Naive B cell (primary cell): ENCODE measurements at places on chromosomes 7 and 10.

DNA sequence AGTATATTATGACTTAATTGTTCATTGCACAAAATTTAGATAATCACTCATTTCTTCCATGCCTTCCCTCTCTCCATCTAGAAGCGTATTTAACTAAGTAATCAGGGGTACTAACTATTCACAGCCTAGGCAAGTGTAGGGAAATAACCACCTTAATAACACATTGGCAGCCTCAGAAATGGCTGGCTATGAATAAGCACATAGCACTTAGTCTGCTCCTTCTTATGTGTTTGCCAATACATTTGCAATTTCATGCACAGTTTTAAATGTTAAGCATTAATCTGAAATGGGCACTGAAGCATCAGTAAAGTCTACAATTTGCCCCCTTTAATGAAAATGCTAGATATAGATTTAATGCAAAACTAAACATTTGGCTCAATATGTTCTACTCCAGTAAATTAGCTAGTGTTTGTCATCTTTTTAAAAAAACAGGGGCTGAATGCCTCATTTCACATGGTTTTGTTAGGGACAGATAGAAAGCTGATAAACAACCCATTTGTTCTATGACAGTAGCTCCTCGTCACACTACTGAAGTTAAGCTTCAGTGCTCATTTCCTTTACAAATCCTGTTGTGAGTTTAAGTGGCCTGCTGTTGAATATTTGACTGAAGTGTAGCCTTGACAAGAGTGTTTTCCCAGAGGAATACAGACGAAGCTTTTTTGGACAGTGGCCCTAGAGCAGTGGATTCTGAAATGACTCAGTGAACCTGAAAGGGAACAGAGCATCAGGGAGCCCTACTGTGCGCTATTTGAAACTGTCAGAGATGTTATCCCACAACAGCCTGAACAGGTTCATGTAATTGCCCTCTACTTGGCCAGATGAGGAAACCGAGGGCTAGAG lies 30.5 kb downstream of the HHEX start:
- peak; percentile 36 for DNase-seq

- DNase-seq = no peak
Observed at GRCh38 chr10:43057231-43057711, 19.6 kb upstream of the RET start.

DNA sequence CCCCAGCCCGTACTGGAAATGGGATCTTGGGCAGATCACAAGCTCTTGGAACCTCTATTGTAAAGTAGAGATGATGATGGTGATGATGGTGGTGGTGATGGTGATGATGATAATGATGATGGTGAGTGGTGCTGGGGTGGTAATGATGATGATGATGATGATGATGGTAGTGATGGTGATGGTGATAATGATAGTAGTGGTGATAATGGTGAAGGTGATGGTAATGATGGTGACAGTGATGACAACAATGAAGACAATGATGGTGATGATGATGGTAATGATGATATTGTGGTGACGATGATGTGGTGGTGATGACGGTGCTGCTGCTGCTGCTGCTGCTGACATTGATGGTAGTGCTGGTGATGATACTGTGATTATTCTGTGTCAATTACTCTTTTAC lies 91.0 kb upstream of the AFAP1L2 start:
- no peak for DNase-seq

DNA sequence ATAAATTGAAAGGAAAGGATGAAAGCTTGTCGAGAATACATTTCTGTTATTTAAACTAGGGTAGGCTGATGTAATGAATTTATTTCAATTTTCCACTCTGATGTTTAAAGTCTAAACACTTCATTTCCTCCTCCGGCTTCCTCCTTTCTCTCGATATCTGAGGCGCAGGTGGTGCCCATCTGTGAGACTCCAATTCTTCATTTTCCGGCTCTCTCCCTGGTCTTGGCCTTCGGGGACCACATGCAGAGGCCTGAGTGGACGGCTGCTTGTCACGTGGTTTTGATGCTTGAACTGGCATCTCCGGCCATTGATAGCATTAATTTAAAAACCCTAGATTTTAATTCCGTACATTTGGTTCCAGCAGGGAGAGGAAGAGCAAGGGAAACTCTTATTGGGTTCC lies 5.8 kb upstream of the ADARB2 start:
- no peak for DNase-seq

- DNase-seq = no peak
Observed at GRCh38 chr10:1467334-1468076, 269.8 kb downstream of the ADARB2 start.

GRCh38 chr7:77894574-77895091 lies 96.1 kb downstream of the PHTF2 start:
- DNase-seq = no peak

- peak; percentile 57 for DNase-seq
Observed at GRCh38 chr10:110355922-110356627, 51.4 kb upstream of the SMNDC1 start.

DNA sequence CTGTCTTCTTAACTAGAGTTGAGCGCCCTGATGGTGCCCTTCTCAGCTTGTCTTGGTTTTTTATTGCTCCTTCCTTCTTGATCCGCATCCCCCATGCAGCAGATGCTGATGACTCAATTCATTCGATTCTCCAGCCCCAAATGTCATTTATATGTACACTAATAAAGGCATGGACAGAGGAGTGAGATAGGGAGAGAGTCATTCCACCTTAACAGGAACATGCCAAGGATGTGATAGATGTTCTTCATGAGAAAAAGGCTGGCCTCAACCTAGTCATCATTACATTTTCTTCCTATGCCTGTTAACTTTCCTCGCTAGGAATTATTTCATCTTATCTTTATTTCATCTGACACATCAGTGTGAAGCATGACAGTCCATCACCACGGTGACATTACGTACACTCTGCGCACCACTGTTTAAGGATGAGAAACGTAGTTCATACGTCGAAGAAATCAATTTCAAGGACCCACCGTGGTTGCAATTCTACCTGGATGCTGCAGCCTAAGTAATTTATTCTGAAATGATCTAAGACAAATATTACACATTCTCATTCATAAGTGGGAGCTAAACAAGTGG lies 150.3 kb upstream of the FAM171A1 start:
- no peak for DNase-seq

DNA sequence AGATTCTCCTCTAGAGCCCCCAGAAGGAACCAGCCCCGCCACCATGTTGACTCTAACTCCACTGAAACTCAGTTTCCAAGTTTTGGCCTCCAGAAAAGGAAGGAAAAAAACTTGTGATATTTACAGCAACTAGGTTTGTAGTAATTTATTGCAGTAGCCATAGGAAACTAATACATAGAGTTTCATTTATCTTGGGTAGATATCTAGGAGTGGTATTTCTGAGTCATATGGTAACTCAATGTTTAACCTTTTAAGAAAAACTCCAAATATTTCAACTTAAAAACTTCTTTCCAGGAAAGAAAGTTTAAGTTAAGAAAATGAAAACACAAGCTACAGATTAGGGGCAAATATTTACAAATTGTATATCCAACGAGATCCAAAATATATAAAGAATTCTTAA lies 576.7 kb downstream of the KCNMA1 start:
- no peak for DNase-seq

GRCh38 chr10:87578160-87578841 lies 73.6 kb downstream of the MINPP1 start:
- DNase-seq = no peak

GRCh38 chr7:100484673-100485045 lies 932 bp downstream of the NYAP1 start:
- DNase-seq = no peak

- DNase-seq = no peak
Observed at GRCh38 chr10:91347529-91347928, 62.6 kb upstream of the HECTD2 start.

DNA sequence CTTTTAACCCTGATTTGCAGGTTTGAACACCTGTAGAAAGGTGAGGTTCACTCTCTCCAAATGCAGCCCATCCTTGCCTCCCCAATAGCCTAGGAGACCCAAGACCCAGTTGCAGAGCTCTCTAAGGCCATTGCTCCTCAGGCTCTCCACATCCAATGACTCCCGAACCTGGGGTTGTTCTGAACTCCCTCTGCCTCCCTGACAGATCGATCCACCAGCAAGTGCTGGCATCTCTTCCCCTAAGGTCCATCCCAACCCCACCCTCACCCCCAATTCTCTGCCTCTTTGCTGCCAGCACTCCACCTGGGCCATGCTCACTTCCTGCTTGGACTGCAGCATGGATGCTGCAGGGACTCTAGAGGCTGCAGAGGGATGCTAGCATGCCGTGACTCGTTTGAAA lies 19.3 kb upstream of the FAM170B start:
- no peak for DNase-seq

DNA sequence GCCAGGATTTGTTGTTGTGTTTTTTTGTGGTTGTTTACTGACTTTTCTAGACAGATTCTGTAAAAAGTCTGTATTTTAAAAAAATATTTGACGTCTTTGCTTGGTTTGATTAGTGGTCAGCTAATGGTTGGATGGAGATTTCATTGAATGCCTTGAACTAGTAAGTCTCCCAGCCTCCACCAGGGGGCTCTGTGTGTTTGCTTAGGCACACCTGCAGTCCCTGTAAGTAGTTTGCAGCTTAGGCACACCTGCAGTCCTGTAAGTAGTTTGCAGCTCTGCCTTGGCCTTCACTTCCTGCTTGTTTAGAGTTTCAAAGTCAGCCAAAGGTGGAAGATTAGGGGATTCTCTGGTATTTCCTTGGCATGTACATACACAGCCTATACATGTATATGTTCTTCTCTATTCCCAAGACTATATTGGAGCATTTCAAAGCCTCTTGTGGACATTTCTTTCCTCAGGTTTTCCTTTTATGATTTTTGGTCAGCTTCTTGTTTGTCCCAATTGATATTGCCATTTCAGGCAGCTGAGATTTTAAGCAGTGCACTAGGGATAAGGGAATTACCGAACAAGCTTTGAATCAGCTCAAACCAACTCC lies 101.6 kb downstream of the CCSER2 start:
- peak; percentile 14 for DNase-seq

GRCh38 chr7:132450188-132450587 lies 126.1 kb downstream of the PLXNA4 start:
- no peak for DNase-seq

DNA sequence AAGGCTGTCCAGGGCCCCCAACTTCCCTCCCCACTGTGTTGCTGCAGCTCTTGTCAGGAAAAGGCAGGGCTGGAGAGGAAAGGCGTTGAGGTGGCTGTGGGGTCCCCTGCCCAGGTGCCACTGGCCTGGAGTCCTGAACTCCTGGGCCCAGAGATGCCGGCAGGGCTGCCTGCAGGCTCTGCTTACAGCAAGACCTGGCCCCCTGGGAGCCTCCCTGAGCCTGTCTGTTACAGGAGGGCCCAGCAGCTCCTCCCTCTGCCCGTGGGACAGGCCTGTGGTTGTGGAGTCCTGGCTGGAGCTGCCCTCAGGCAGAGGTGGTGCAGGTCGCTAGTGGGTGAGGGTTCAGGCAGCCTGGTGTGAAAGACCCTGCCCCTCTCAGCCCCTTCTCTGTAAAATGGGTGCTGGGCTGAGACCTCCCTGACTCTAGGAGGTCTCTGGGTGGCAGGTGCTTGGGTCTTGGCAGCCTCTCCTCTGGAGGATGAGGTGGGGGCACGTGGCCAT lies 9.9 kb downstream of the ANTXRL start:
- no peak for DNase-seq

DNA sequence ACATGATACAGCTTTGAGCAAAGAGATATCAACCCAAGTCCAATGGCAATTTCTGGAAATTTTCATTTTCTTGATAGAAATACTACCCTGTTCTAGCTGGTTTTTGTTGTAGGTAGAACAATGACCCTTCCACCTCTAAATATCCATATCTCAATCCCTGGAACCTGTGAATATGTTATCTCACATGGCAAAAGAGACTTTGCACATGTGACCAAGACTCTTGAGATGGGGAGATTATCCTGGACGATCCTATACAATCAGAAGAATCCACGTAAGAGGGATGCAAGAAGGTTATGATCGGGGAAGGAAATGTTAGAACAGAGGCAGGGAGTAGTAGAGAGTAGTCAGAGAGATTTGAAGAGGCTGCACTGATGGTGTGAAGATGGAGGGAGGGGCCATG lies 124.9 kb downstream of the CCDC71L start:
- DNase-seq = no peak

DNA sequence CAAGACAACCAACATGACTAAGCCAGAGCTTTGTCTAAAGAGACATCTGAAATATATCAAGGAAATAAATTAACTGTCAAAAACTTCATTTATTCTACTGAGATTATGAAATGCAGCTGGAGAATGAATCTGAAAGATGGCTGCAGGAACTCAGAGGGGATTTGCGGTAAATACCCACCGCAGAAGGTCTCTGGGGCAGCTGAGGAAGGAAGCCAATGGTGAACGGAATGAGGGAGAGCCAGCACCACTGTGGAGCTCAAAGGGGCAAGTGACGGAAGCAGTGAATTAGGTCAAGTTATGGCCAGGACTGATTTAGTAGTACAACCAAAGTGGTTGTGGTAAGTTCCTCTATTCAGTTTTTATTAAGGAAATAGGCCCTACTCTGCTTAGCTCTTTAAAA lies 215.3 kb upstream of the GLI3 start:
- DNase-seq = no peak

GRCh38 chr7:2004841-2005725 lies 227.7 kb downstream of the MAD1L1 start:
- DNase-seq = no peak

GRCh38 chr10:132470410-132471124 lies 67.0 kb upstream of the INPP5A start:
- DNase-seq = no peak

DNA sequence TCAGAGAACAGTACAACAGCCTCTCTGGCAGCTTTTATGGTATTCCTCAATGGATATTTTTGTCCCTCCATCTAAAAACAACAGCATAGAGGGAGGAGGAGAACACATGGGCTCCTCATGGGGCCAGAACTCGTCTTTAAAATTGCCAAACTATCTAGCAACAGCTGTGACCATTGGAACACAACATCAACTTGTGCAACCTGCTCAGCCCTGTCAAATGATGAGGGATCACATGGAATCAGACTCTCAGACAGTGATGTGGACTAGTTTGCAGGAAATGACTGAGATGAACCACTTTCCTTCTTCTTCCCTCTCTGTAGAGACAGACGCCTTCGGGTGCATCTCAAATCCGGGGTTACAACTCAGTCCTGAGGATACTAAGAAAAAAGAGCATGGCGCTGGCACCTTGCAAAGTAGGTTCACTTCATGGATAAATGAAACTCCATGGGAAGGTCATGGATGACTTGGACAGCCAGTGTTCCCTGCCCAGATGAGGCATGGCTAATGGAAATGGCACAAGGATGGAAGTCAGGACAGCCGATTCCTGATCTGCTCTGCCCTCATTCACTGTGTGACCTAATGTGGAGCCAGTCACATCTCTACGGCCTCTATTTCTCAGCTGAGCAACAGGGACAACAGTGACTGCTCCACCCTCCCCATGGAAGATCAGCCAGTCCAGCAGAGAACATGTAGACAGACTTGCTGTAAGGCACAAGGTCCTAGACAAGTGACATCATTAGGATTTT lies 24.6 kb upstream of the DGKI start:
- no peak for DNase-seq

DNA sequence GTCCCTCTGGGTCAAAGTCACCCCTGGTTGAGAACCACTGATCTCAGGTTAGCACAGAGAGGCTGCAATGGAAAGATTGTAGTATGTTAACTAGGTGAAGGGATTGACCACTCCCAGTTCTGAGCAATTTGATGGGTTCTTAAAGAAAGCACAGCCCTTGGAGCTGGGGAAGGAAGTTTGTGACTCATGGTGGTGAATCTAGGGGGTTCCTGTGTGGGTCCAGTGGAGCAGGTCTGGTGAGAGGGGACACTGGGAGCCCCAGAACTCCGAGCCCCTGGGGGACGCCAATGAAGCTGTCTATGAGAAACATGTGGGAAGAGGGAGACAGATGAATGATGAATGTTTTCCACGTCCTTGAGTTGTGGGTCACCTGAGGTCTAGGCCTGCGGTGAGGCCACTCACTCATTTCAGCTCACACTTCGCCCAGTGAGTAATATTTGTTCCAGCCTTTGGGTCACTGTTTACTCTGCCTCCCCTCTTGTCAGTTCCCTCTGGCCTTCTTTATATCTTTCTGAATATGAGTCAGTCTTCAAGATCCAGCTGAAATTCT lies 341.9 kb downstream of the LRMDA start:
- no peak for DNase-seq
